ENCODE measurements at places on chromosomes 6 and 20.
A peak's percentile ranks its signal among the peaks of the same experiment; 100 is the strongest.

GRCh38 chr6:112563368-112563767, 216.2 kb downstream of the RFPL4B start:
- no peak for DNase-seq

- DNase-seq = no peak
Observed at GRCh38 chr20:58251979-58252591, 23.6 kb upstream of the ANKRD60 start.

- DNase-seq = no peak
Observed at GRCh38 chr6:68951270-68951669, 316.2 kb downstream of the ADGRB3 start.

DNA sequence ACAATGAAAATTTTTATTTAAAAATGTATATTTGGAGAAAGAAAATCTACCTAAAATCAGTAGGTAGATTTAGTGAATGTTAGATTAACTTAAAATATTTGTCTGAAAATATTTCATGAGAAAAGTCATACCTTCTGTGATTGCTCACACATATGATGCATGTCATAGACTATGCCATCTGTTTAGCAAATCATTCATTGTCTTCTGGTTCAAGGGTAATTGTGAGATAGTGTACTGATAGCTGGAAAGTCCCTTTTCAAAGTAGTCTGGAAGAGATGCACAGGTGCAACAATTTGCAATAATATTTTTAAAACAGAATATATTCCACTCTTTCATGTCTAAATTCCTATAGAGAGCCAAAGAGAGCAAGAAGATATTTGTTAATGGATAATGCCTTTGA, 21.0 kb upstream of the RNF217 start:
- DNase-seq = no peak

DNA sequence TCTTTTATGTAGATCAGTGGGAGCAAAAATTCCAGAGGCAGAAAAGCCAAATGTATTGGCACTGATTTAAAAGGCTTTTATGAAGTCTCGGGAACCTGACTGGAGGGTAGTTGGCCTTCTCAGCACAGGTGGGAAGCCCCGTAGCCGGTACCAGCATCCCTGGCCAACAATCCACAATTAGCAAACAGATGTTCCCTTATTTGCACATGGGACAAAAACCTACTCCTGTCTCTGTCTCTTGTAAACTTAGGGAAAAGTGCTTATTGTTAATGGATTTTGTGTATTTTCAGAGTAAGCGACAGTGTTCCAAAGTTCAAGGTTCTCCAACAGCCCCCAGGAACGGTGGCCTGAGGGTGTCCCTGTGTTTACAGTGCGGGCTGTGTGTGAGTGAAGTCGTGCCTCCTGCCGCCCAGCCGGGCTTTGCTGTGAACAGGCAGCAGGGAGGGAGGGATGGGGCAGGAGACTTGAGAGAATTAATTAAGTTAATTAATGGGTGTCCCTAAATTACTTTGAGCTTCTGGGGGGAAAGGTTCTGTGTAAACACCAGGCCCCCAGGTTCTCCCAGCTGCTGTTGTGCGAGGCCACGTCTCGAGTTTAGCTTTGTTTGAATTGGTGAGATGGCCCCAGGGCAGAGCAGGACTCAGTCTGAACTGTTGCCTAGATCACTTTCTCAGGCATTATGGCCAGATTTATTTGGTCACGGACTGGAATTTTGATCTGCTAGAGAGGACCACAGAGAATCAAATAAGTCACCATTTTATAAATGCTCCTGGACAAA, 3.9 kb downstream of the SYNJ2 start:
- DNase-seq = no peak

DNA sequence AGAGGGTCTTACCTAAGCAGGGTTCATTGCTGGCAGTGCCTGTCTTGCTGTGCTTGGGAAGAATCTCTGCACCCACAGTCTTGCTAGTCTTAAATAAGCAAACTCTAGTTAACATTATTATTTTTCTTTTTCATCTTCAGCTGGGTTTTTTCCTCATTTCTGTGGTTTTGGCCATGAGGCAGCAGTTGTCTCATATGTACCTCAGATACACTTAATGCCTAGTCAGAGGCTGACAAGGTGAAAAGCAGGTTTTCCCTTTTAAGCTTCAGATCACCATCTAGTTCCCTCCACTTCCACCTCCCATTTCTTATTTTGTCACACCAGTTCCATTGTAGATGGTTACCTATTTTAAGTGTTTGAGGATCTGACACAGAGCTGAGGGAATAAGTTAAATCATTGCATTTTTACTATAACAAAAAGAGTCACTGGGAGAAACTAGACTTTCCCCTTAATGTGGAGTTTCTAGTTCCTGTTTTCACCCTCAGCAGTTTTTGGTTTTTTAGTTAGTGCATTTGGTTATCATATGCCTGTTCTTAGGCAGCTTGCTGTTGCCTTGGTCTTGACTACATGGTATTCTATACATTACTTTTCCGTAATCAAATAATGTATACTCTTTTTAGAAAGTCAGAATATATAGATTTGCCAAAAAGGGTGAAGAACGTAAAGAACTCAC, 46.0 kb downstream of the AFDN start:
- DNase-seq = no peak

GRCh38 chr20:37919389-37920040, 16.6 kb downstream of the VSTM2L start:
- DNase-seq = no peak

GRCh38 chr6:111764238-111765175, 108.7 kb downstream of the FYN start:
- no peak for DNase-seq

DNA sequence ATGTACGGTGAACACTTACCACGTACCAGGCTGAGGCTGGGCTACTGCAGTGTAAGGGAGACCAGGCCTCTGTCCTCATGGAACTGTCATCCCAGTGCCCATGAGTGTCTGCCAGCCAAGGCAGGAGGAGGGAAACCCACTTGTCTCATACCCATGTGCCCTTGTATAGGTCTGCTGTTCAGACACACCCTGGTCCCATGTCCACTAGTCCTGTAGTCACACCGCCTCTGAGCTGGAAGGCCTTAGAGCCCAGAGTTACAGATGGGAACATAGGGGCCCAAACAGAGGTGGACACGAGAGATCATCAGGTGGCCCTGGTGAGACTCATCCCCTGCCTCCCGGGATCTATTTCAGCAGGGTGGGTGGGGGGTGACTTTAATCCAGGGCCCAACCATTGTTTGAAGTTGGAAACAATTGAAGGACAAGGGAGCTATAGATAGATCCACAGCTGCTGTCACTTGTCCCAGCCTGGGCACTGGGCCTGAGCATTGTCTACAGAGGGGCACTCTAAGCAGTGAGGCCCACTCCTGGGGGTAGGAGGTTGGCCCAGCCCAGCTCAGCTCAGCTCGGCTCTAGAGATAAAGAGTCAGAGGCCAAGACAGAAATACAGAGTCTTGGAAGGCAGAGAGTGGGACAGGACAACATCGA, 14.6 kb downstream of the MYH7B start:
- no peak for DNase-seq

GRCh38 chr20:3339076-3339475, 68.4 kb downstream of the DNAAF9 start:
- DNase-seq = no peak

- no peak for DNase-seq
Observed at GRCh38 chr6:159679091-159680077, 13.7 kb downstream of the SOD2 start.

DNA sequence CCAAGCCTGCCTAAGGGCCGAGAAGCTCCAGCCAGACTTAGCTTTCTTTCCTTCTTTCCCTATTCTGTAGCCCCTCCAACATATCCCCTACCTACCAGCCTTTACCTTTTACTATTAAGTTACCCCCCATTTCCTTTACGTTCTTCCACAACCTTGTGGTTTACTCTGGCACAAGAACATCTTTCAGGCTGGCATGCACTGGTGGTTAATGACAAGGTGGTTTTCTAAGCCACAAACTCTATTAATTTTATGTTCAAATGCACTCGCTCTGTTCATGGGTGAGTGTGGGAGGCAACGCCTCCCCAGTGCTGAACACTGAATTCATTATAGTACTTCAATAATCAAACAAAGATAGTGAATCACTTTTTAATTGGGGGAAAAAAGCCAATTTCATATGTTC, 64.4 kb downstream of the TRERF1 start:
- DNase-seq = no peak

GRCh38 chr6:132569170-132569569, 952 bp upstream of the TAAR6 start:
- no peak for DNase-seq

- peak; percentile 47 for DNase-seq
Observed at GRCh38 chr20:62900052-62900691, 26.1 kb downstream of the DIDO1 start.

DNA sequence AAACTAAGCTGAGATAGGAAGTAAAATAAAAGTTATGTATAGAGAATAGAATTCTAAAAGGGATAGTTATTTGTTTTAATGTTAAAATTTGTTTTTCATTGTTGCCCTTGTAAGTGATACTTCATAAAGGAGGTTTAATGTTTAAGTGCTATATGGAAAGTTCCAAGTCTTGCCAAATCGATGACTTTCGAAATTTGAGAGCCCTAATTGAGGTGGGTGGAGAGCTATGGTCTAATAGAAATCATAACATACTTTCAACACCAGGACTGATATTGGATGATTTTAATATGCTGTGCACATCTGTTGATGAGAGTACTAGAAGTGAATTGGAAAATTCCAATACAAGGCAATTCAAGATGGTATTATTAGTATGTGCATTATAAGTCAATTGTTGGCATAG, 64.6 kb downstream of the RNF144B start:
- no peak for DNase-seq

GRCh38 chr6:112281821-112282615, 27.7 kb upstream of the LAMA4 start:
- DNase-seq = no peak

DNA sequence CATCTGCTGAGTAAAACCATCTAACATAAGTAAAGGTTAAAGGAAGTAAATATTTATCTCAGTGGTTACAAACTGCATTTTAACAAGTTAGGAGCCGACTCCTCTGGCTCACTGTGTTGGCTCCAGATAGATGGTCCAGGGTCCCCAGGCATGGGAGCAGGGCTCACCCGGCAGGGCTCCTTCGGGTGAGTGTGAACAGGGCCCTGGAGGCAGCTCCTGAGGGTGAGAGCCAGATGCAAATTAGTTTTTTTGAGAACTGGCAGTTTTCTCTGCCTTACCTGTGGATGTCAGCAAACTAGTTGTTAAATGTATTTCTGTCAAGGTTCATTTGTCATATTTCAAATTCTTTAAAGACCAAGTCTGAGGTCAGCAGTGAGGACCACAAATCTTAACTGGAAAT, 21.5 kb downstream of the TPBG start:
- no peak for DNase-seq

DNA sequence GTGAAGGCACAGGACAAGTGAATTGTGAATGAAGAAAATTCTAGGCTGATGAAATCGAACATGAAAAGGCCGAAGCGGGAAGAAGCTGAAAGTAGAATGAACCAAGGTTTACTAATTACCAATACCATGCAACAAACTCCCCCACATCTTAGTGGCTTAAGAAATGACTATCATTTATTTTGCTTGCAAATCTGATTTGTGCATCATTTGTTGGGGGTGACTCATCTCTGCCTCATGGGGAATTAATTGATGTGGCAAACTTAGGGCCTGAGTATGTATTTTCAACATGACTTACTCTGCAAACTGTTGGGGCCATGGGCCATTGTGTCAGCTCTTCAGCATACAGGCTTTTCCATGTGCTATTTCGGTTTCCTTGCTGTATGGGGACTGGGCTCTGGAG, 26.8 kb downstream of the PPP1R14C start:
- no peak for DNase-seq

DNA sequence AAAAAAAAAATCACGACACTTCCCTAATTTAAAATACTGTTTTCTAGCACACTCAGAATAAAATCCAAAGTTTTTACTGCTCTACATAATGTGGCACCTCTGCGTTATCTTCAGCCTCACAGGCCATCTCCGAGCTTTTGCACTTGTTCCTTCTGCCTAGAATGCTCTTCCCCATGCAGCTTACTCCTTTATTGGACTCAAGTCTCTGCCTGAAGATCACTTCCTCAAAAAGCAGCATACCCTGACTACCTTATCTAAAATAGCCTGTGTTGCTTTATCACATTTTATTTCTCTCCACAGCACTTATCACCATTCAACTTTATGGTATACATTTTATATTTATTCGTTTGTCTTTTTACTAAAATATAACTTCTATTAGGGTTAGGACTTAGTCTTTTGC, 2.3 kb downstream of the ZNF322 start:
- DNase-seq = no peak

GRCh38 chr6:129183681-129184301, 300.9 kb downstream of the LAMA2 start:
- DNase-seq = no peak

DNA sequence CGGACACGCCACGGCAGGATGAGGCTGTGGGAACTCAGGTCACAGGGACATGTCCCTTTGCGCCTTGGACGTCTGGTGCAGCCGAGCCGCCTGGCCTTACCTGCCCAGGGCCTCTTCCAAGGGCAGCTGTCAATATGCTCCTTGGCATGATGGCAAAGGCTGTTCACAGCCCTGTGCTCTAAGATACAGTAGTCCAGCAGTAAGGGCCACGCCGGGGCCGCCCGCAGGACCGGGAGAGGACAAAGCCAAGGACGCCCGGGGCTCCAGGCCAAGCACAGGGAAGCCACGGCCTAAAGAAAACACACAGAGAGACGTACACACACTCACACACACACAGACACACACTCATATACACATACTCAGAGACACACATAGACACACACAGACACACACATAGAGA, 13.0 kb downstream of the FOXF2 start:
- DNase-seq = no peak

DNA sequence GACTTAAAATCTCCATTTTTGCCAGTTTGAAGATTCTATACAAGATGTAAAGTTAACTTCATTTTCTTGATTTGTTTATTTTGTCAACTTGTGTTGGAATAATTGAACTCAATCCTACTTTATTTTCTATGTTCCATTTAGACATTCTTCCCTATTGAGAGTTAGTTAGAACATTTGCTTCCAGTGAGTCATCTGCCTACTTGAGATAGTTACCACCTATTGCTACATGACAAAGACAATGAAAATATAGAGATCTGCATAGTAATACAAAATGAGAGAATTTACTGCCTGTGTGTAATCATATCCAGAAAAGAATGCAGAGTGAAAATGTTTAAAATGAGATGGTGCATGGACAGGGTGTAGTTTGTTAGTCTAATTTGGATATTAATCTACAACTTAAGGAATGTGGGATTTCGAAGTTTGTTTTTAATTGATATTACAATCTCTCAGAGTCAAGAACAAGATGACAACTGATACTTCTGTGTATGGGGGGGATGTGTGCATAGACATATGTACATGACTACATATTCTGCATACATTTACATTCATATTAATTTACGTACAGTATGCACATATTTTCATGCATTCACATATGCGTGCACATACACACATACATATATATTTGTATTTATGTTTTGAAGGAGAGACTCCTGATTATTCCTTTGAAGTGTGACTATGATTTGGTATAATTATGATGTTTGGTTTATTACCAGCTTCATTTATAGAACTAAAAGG, 420.1 kb downstream of the NKAIN2 start:
- DNase-seq = no peak

DNA sequence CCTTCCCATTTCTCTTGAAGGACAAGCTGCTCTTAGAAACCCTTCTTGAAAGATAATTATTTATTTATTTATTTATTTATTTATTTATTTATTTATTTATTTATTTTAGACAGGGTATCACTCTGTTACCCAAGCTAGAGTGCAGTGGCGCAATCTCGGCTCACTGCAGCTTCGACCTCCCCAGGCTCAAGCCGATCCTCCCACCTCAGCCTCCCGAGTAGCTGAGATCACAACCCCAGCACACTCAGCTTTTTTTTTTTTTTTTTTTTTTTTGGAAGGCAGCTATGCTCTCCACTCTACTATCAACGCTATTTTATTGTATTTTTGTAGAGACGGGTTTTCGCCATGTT, 1.2 kb upstream of the HEBP2 start:
- no peak for DNase-seq

Measured in stimulated activated CD8-positive, alpha-beta memory T cell treated with anti-CD3 and anti-CD28 coated beads, Interleukin-7, amount 100 ng/mL, for 24 hours (primary cell).